ENCODE measurements at places on chromosomes 2 and 18. TPM values are rescaled to one million over a fixed set of nuclear protein-coding genes. Genes with fewer than 3 reads are reported as not detected.

THADA gene
- 4.2 TPM for polyA plus RNA-seq

CIDEA gene
- polyA plus RNA-seq: not detected

CAPN14 gene
- not detected for polyA plus RNA-seq

DNA sequence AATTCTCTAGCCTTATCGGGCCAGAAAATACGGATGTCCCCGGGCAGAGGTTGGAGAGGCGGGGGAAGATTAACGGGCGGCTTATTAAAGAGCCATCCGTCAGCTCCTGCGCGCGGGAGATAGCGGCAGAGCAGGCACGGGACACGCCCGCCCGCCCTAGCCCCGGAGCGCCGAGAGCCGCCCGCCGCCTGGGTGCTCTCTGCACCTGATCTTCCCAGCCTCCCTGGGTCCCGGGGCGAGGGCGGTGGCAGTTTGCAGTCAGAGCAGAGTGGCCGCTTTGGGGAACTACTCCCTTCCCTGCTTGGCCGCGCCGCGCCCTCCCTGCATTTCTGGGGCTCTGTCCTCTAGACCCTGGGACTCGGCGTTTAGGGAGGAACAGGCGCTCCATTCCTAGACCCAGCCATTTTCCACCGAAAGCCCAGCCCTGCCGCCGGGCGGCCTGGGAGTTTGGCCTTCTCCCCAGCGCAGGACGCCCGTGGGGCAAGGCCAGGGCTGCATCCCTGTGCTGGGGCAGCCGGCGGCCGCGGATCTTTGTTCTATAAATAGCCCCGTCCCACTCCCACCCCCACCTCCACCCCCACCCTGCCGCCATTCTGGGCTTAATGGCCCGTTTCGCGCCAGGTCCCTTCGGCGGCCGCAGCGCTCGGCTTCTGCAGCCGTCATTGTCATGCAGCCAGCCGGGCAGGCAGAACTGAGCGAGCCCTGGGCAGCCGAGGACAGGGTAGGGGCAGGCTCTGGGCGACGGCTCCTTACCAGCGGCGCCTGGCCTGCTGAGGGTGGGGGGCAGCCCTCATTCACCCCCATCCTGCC lies 6.6 kb downstream of the GAD1 start:
- DNase-seq: no peak

GRCh38 chr2:136235546-136235945 lies 117.6 kb upstream of the CXCR4 start:
- DNase-seq: no peak

GRCh38 chr18:61581578-61582201 lies 248.5 kb downstream of the CDH20 start:
- DNase-seq: peak; percentile 39

- no peak for DNase-seq
Measured at GRCh38 chr18:51038110-51038509, 8.1 kb downstream of the SMAD4 start.

GRCh38 chr2:17680119-17680518 lies 73.5 kb downstream of the SMC6 start:
- DNase-seq: no peak

DNA sequence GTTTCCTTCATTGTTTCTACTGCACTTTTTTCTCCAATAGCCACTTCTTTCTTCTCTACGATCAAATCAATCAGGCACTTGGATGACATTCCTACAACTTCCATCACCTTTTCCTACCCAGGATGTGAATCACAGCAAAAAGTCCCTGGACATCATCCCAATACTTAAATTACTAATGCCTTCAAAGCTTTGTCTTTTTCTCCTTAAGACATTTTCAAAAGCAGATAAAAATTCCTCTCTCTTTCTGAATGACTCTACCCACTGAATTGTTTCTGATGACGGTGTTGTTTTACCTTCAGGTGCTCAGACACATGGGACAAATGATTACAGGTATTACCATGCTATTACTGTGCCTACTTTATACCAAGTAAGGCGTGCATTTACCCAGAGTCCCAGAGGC lies 500.9 kb downstream of the FBXO15 start:
- no peak for DNase-seq

- DNase-seq: no peak
Measured at GRCh38 chr2:178419123-178419522, 31.9 kb downstream of the PRKRA start.

DNA sequence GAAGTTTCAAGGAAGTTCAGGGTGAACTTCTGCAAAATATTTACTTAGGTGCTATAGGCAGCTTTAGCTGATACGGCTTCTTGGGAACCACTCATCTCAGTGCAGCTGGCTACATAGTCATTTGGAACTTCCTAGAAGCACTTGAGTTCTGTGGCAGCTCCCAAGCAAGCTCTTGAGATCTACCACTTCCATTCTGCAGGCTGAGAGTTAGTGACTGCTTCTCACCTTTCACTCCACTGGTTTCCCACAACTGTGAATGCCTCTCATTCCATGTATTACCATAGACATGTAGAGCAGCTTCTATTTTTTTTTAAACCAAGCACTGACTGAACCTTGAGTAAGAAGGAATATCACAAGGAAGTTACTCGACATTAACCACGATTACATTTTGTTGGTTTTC lies 994.1 kb upstream of the ACVR2A start:
- no peak for DNase-seq

DNA sequence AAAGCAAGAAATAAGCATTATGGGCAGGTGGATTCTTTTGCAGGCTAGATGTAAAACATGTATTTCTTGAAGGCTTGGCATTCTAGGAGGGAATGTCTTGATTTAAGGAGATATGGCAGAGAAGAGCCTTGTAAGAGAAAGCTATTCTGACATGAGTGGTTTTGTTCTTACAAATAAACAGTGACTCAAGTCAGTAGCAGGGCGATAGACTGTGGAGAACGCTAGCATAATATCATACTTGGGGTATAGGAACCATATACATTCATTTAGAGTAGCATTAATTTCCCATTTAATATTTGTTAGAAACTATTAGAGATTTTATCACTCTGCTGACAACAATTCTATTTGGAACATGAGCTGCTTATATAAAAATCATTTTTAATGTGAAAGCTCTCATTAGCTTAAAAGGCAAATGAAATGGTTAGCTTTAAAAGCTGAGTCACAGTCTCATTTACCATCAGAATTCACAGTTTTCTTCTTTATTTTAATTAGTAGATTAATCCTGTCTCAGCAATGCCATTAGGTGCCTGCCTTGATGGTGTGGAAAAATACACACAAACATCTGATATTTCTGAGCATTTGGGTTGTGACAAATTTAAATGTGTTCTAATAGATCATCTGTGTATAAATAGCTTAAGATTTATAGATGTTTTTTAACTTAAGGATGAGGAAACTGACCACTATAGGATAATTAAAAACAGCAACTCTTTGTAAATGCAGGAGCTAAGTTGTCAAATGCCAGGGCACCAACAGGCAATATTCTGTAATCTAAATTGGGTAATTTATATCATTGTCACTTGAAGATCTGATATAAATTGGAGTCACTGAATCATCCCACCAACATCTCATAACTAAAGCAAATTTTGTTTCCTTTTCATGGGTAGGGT lies 276.7 kb downstream of the PLCL1 start:
- no peak for DNase-seq

DNA sequence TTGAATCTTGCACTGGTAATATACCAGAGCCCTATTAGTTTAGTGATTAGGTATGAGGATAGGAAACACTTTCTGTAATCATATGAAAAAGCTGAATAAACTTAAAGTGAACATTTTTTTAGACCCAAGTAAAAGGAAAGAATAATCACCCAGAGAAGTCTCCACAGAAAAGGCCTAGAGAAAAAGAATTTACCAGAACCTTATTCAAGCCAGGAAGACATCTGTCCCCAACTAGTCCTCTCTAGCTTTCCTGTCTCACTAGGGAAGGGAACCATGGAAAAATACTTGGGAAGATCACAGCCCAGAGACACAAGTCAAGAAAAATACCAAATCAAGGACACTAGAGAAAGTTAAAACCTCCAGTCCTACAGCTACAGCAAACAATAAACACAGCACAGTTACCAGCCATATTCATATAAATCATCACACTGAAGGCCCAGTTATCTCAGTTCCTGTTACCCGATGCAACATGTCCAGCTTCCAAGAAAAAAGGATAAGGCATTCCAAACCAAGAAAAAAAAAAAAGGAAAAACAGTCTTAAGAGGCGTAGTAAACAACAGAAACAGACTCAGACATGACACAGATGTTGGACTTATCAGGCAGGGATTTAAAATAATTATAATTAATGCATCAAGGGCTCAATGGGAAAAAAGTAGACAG lies 461.5 kb downstream of the IRS1 start:
- DNase-seq: no peak

DNA sequence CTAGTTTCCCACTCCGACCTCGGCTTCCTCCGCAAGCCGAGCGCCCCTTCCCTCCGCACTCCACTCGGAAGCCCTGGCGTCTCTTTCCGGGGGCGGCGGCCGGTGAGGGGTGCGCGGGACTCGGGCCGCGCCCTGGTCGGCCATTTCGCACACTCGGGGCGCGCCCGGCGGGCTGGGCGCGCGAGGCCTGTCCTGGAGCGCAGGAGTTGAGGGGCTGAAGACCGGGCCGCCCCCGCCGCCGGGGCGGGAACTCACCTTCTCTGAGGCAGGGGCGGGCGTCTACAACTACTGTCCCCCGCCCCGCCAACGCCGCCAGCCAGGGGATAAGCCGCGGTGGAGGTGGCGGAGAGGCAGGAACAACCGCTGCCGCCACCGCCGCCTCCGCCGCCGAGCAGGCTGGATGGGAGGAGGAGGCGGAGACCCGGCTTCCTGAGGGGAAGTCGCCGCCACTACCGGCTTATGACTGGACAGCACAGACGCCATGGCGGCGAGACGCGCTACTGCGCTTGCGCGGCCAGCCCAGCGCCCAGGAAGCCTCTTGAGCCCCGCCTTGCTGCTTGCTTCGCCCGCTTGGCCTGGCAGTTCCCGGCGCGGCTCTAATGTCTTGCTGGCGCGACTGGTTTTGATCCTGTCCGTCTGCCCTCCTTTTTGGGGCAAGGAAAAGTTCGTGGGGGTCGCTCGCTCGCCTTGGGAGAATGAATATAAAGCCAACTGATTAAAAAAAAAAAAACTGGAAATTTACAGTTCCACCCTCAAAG lies at the start of gene KRCC1:
Gene KRCC1, minus strand, starts transcription at position 413 of the 758 bp plus-strand sequence. CDS start 27,220 bp downstream, outside the sequence.
- peak; percentile 95 for DNase-seq

DNA sequence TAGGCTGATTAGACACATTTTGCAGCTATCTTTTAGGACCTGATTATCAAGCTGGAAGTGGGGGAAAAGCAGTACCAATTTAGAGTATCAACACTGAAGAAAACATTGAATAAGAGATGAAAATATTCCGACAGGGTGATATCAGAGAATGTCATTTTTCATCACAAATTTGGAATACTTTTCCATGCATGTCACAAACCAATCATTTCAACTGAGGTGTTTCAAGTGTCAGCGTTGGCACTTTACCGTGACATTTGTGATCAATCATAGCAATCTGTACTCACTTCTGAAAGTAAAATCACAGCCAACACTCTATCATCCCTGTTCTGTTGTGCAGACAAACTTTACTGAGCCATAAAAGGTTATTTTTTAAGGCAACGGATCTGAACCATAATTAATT lies 75.4 kb downstream of the PDE1A start:
- DNase-seq: no peak

GRCh38 chr18:8065284-8065683 lies 498.2 kb downstream of the PTPRM start:
- no peak for DNase-seq

DNA sequence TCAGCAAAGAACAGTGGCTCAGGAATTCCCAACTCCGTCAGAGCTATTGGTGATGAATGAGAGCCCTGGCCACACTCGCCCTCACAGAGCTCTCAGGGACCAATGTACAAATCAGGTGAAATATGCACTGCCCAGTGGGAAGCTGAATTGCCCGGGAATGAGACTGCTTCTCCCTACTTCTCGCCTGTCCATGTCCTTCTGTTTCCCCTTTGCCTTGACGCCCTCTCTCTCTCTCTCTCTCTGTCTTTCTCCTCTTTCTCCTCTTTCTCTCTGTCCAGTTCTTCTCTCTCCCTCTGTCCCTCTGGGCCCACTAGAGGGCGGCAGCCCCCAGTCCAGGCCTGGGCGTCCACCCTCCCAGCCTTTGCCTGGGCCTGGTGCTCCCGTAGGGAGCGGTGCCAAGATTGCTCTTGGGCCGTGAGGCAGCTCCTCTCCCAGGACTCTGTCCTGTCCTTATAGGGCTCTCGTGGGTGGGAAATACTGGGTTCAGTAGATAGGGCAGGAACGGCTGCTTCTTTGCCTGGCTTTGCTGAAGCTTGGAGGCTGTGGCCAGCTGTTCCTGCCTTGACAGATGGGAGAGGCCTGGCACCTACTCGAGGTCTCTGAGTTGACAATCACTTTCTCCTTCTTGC lies 28.4 kb upstream of the PUM2 start:
- DNase-seq: peak; percentile 11

GRCh38 chr2:120307482-120307881 lies 38.5 kb upstream of the INHBB start:
- no peak for DNase-seq

DNA sequence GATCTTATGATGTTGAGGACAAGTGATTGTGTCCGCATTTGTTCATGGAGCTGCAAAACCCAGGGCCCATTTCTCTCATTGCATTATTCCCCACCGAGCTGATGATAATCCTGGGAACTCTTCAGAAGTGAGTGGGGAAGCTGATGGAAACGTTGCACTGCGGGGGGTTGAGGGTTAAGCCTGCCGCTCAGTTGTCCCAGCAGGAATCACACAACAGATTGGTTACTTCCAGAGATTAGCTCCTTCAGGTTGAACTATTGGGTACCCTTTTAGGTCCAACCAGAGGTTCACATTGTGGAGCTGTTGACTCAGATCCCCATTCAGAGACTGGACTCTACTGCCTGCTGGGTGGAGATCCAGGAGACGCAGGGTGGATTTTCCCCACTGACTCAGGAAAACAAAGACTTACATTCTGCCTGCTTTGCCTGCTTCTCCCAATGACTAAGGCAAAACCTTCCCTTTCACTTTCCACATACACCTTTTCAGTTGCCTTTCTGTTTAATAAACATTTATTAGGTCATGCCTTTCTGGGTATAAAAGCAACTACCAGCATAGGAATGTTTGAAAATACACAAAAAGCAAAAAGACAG lies 286.4 kb downstream of the TXNL1 start:
- no peak for DNase-seq

Measured in immature natural killer cell (primary cell).